Adipocyte (in vitro differentiated cells): ENCODE measurements at places on chromosomes 4 and X.
A peak's percentile ranks its signal among the peaks of the same experiment; 100 is the strongest.

- peak; percentile 70 for DNase-seq
These were observed 675 bp downstream of the PRIMPOL start for GRCh38 chr4:184649971-184650855.

GRCh38 chrX:26138274-26138673, at the start of gene MAGEB18:
TSS of gene MAGEB18 (plus strand) at chrX:26138343. CDS start at chrX:26138986, 643 bp downstream.
- DNase-seq: no peak

- no peak for DNase-seq
These were observed 21.0 kb upstream of the DOCK11 start for GRCh38 chrX:118474586-118474985.

- DNase-seq: no peak
These were observed 55.3 kb upstream of the NOCT start for GRCh38 chr4:138960175-138960710.

DNA sequence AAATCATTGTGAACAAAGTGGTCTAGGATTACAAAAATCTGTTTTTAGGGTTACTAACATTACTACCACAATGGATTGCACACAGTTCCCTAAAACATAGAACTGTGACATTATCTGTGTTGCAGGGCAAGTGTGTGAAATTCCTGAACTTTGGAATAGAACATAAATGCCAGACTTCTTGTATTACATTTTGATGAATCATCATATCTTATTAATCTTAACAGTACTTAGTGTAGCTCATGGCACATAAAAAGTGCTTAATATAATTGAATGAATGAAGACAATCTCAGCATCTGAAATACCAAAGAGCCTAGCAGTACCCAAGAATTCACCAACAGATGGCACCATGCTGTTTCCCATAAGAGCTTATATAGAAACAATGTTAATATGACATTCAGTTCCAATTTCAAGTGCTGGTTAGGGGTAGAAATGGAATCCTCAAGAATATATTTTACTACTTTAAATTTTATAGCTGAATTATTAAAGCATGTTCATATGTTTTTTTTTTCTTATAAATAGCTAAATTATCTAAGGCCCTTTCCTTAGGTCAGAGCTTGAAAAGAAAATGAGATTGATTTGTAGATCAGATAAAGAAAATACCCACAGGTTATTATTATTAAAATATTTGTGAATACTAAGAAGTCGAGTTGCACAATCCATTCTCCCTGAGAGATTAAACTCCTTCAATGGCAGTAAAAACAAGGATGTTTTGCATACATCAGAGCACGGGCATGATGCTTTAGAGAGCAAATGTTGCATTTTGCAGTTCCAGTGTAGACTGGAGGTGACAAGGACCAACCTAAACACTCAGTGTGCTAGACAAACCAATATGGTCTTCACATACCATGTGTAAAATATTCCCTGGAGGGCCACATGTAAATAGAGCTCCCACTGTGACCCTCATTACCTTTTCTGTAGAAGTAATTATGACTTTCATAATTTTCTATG, 25.7 kb upstream of the SHISA3 start:
- peak; percentile 51 for DNase-seq

DNA sequence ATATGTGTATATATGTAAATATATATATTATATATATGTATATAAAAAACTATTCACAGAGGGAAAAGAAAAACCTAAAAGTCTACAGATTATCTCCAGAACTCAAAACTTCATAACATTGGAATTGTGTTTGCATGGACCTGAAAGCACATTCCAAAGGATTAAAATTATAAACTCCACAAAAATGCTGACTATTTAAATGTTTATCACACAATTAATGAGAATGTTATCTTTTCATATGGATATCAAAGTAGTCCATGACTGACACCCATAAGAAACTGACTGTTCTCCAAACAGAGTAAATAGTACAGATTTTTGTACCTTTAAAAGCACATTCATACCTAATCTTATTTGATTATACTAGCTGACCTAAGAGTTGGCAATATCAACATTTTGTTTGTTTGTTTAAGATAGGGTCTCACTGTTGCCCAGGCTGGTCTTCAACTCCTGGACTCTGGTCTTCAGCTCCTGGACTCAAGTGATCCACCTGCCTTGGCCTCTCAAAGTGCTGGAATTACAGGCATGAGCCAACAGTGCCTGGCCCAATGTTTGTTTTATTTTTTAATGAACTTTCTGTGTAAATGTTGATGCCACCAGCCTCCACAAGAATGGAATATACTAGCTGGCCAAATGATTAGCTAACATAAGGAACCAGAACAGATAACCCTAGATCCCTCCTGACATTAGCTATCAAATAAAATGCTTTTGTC, 50.0 kb downstream of the SLC39A8 start:
- no peak for DNase-seq

- peak; percentile 34 for DNase-seq
These were observed 86.4 kb upstream of the FAM9C start for GRCh38 chrX:13130816-13131215.

DNA sequence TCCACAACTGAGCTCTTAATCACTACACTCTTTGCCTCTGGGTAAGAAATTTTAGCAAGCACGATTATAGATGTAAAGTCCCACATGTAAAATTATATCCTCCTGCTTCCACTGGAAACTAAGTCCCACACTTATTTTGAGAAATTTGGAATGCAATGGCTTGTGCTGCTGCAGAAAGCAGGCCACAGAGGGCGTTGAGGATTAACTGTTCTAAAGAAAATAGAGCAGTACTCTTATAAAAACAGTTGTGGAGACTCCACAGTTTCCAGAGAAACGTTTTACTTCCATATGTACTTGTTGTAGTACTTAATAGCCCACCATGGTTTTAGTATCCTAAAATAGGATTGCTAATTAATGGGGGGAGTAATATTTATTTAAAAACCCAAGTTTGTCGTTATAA, 1.7 kb upstream of the CENPC start:
- peak; percentile 67 for DNase-seq

GRCh38 chr4:18366892-18367291, 345.3 kb upstream of the LCORL start:
- DNase-seq: peak; percentile 71

DNA sequence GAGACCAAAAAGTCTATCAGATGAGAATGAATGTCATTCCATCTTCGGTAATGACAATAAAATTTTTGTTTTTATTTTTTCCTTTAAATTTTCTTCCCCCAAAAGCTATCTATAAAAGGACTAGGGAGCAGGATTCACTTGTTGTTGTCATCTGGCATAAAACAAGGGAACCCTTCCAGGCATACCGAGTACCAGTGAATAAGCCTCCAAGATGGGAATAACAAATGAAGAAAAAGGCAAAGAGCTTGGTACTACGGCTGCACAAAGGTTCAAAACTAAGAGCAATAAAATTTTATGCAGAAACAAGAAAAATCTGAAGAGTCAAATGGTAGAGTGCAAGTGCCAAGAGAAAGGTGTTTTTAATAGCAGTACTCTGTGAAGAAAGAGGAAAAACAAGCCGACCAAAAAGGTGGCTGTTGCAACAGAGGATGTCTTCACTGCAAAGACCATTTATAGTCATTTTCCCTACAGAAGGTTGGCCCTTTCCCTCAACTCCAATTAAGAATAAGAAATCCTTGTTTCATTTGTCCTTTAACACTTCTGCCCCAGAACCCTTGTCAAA, 25.8 kb downstream of the PPP3CA start:
- DNase-seq: peak; percentile 31

- DNase-seq: no peak
These were observed 58.7 kb downstream of the GPRIN3 start for GRCh38 chr4:89248879-89249281.

DNA sequence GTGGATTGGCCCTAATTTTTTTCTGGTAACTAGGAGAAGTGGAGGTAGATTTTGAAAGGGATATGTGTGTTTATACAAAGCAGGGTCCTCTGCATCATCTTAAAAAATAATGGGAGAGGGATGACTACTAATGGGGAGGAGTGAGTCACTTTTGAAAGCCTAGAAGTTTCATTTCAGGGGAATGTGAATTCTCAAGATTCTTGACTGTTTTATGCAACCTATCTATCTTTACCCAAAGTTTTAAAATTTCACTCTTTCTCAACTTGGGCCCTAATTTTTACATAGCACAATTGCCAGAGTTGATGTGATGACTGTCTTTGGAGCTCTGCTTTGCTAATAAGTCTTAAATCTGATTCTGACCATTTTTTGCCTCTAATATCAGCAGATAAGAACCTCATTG, 445.2 kb downstream of the GRXCR1 start:
- no peak for DNase-seq

GRCh38 chrX:103254921-103255493, at the start of gene TCEAL8:
TSS of gene TCEAL8 (minus strand) at chrX:103255155. CDS start at chrX:103253979, 1,176 bp downstream.
- DNase-seq: peak; percentile 86

DNA sequence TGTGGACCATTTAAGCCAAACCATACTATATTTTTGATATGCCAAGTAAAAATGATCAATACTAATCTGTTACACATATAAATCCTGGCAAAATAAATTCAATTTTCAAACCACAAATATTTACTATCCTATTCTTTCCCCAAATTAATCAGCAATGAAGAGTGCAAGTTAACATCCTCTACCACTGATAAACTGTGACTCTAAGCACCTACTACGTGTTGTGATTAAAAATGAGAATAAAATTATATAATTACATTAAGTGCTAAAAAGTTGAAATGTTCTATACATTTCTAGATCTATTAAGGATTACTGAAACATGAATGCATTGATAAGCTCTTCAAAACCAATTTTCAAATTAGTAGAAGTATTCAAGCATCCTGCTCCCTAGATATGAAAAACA, 3.4 kb downstream of the KLHL15 start:
- DNase-seq: no peak

DNA sequence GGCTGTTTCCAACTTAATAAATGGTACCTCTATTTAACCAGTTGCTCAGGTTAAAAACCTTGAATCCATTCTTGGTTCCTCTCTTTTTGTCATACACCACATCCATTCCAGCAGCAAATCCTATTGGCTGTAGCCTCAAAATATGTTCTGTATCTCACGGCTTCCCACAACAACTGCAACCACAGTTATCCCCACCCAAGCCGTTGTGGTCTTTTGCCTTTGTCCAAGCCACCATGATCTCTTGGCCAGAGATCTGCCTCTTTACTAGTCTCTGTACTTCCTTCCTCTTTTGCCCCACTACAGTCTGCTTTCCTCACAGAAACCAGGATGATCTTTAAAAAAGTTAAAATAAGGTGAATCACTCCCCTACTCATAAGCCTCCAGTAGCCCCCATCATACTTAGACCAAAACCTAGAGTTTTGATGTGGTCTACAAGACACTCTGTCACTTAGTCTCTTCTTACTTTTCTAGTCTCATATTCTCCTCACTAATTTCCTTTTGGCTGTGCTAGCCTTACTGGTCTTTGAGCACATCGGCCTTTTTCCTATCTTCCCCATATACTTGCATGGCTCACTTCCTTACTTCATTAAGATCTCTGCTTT, 10.3 kb downstream of the MAOA start:
- DNase-seq: no peak

GRCh38 chr4:139776235-139776634, 110.6 kb downstream of the MGST2 start:
- no peak for DNase-seq

DNA sequence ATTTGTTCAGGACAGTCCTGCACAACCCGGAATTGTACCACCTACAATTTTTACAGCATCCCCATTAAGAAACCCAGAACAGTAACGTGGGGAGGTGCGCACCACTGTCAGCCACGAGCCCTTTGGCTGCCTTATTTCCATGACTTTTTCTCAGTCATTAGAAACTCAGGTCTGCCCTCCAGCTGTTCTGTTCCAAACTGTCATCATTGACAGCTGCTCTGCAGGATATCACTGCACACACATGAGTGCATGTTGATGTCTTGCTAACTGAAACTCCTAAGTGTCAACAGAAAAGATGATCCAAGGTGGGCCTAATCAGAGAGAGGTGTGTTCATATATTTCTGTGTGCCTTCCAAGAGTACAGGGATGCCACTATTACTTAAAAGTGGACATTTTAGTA, 123.4 kb downstream of the PARM1 start:
- DNase-seq: no peak

DNA sequence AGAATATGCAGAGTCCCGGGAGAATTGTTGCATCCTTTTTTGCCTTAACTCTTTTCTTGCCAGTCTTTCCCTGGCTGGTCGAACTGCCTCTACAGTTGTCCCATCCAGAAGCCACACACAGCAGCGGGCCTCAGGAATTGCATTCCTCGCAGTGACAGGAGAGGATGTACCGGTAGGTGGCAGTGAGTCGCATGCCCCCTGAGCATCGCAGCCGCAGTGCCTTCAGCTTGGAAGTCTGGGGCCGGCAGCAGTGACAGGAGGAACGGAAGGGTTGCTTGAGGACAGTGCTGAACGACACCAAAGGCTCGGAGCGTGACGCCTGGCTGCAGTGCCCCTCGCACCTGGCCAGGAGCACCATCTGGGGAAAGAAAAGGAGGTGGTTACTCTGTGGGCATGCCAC, 23.5 kb downstream of the NDP start:
- peak; percentile 7 for DNase-seq

DNA sequence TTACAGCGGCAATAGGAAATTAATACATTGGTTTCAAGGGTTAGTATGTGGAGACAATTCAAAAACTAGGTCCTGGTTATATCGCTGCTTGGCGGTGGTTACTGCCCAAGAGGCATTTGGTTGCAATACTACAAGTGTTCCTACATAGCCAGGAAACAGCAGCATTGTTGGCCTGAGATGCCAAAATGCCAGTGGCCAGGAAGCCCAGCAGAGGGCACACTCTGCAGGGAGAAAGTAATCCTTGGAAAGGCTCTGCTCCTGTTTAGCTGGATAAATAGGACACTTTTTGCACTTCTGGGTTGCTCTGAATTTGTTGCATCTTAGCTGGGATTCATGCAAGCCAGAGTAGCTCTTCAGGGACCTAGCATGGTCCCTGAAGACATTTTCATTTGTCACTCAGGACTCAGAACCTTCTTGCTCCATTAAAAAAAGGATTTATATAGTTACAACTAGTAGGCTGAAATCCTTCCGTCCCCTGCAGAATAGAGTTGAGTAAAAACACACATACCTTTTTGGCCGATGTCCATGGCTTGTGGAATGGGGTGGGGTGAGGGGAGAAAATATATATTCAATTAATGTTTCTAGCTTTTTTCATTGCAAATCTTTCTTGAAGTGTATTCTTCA, 8.1 kb upstream of the GPR119 start:
- peak; percentile 75 for DNase-seq

GRCh38 chr4:174212061-174212460, 71.4 kb downstream of the FBXO8 start:
- DNase-seq: no peak

GRCh38 chr4:137545461-137545861, 13.2 kb upstream of the PCDH18 start:
- peak; percentile 75 for DNase-seq

GRCh38 chr4:22574880-22575279, 59.0 kb upstream of the ADGRA3 start:
- no peak for DNase-seq
